Right ventricle myocardium inferior (tissue), 1 donor: ENCODE measurements at places on chromosomes 6 and 20. TPM values are rescaled to one million over a fixed set of nuclear protein-coding genes. Genes with fewer than 3 reads are reported as not detected.

DNA sequence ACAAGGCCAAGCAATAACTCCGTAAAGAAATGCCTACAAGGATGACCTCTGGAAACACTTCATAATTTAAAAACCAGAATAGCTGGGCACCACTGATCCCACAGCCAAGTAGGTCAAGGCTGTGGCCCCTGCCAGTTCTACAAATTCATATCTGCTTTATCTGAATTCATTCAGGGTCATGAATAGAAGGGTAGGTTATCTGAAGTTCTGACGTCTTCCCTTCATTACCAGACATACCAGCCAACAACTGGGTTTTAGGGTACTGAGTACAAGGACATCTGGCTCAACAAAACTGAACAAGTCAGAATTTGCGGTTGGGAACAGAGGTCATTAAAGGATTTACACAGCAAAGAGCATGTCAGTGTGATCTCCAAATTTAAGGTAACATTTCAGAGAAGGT is 26.0 kb downstream of the MAP3K5 start:
- DNase-seq = no peak

The PRSS35 gene
- total RNA-seq = not detected

DNA sequence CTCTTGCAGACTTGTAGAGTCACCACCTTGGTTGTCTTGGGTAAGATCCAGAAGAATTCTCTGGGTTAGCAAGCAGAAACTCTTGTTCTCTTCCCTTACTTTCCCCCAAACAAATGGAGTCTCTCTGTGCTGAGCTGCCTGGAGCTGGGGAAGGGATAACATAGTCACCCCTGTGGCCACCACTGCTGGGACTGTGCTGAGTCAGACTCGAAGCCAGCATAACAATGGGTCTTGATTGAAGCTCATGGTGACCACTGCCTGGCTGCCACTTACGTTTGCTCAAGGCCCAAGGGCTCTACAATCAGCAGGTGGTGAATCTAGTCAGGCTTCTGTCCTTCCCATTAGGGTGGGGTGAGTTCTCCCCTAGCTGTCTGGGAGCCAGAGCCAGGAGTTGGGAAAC is 15.4 kb upstream of the ERVFRD-1 start:
- no peak for DNase-seq

DNA sequence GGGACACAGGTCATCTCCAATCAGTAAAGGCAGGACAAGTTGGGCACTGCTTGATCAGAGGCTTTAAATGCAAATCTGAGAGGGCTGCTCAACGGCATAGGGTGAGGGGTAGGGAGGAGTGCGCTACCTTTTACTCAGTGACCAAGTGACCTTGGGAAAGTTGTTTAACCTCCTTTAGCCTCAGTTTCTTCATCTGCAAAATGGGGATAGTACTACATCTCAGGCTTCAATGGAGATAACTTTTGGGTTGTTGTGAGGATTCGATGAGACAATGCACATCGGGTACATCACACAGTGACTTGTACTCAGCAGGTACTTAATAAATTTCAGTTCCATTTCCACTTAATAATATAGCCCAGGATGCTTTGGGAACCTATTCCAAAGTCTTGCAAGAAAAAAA is 22.6 kb downstream of the MDGA1 start:
- no peak for DNase-seq

The PACSIN1 gene
- 10.8 TPM for total RNA-seq

- DNase-seq = no peak
Observed at GRCh38 chr6:161409353-161409752, 135.5 kb upstream of the AGPAT4 start.

The SLC22A3 gene
- total RNA-seq = 1.8 TPM

DNA sequence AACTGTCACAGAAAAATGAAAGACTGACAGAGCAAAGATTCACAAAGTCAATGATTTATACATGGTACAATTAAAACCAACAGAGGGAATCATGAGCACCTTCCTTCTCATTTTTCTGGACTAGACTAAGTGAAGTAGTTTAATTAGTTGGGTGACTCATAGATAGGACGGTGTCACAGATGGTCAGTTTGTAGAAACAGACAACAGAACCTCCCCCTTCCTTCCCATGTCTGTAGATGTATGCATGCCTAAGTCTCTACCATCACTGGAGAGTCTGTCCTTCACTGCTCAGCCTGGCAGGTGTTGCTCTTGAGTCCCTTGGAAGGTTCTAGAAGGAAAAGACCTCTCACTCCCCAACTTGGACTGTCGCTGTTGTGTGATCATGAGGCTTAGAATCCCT is 75.4 kb upstream of the EEF1E1 start:
- DNase-seq = no peak

DNA sequence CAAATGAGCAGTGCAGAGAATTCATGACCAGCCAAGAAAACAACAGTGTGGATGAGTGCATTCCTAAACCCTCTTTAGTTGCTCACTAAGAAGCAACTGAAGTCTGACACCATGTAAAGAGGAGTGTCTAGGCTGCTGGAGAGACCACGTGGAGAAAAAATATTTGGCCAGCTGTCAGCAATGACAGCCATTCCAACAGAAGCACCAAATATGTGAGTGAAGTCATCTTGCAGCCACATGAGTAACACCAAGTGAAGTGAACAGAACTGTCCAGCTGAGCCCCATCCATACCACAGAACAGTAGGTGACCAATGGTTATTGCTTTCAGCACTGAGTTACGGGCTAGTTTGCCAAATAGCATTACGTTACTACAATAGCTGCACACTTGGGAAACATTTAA is 89.4 kb downstream of the TBXT start:
- no peak for DNase-seq

GRCh38 chr6:149033454-149033853 is 284.1 kb upstream of the TAB2 start:
- no peak for DNase-seq

The INSM1 gene
- not detected for total RNA-seq

The ENPP5 gene
- total RNA-seq = 2.8 TPM
